IMR-90 (cell line): ENCODE measurements at places on chromosomes 16 and 17. TPM values are rescaled to one million over a fixed set of nuclear protein-coding genes. Genes with fewer than 3 reads are reported as not detected.

- no peak for DNase-seq
These were observed 155.5 kb downstream of the ZNF423 start for GRCh38 chr16:49700251-49701064.

GRCh38 chr16:82331397-82331796 is 161.4 kb upstream of the MPHOSPH6 start:
- DNase-seq, result no peak

- no peak for DNase-seq
These were observed 1469.3 kb downstream of the CDH8 start for GRCh38 chr16:60566901-60567300.

DNA sequence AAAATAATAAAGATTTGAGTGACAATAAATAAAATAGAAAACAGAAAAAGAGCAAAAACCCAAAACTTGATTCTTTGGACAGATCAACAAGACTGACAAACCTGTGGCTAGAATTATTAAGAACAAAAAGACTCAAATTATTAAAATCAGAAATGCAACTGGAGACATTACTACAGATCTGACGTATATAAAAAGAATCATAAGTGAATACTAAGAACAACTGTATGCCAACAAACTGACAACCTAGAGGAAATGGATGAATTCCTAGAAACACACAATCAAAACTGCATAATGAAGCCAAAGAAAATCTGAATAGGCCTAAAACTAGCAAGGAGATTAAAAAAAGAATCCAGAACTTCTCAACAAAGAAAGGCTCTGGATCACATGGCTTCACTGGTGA is 47.4 kb downstream of the NETO2 start:
- DNase-seq, result no peak

GRCh38 chr17:35878361-35878760 is 1.8 kb downstream of the CCL5 start:
- DNase-seq, result no peak

- DNase-seq, result no peak
These were observed 9.7 kb downstream of the SPNS3 start for GRCh38 chr17:4443476-4443875.

DNA sequence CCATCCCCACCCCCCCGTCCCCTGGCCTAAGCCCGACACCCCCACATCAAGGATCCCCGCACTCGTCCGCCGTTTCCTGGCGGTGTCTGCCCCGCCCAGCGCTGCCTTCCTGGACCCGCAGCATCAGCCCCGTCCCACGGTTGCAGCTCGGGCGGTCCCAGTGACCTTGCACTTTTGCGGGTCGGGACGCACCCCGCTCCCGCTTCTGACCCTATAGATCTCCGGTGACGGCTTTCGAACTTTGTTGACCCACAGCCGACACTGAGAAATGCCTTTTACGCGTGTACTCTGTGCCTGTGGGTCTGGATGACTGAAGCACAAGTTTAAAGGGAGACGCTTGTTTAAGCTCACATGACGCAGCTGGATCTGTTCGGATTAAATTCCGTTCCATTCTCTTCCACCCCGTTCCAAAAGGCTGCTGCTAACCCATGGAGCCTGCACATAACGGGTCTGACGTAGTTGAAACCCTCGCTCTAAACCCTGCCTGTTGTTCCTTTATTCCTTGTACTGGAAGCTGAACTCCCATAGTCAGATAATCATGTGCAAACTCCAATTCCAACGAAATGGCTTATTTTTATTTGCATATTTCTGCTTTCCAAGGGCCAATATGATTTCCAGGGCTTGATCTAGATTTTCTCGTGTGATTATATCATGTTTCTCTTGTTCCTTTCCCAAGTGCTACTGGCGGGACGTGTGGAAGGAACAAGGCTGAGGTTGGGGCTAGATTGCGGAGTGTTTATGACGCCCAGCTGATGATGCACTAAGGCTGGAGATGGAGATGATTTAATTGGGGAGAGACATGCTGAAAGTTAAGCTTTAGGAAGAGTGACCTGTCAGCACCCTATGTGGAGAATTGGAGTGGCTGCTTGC is 834 bp downstream of the FLYWCH1 start:
- DNase-seq, result peak; percentile 73

- DNase-seq, result peak; percentile 55
These were observed 5.9 kb downstream of the KDM6B start for GRCh38 chr17:7839876-7840261.

- DNase-seq, result no peak
These were observed 12.7 kb downstream of the SLC35B1 start for GRCh38 chr17:49694847-49695697.

DNA sequence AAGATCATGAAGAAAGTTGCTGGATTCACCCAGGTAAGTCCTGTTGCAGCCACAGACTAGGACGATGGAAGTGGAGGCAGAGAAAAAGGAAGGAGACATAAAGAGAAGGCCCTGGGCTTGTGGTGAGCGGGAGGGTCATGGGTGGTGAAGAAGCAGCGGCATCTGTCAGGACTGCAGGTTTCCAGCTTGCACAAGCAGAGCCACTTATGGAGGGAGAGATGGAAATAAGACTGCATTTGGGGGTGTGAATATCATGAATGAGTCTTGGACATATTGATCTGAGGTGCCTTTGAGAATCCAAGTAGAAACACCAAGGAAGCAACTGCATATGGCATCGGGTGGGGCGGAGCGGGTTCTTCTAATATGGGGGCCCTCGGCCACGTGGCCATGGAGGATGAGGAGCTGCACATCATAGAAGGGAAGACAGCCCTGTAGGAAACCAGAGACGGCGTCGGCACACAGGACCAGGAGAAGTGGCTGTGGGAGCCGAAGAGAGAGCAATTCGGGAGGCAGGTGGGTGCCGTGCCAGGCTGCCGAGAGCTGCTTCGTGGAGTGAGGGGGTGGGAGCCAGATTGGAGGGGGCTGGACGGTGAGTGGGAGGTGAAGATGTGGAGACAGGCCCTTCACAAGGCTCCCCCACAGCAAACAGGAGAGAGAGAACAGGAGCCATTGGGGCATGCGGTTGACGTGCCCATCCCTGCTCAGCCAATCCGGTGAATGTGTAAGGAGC is 243.5 kb downstream of the GSG1L start:
- no peak for DNase-seq

Gene MRM1
- polyA plus RNA-seq, result 4.3 and 5.3 TPM in 2 replicates

Gene PHOSPHO1
- 0.48 and 0.56 TPM in 2 replicates for polyA plus RNA-seq

Gene SLX4
- polyA plus RNA-seq, result 2.8 and 3.1 TPM in 2 replicates

Gene CHCT1
- polyA plus RNA-seq, result not detected in 2 replicates

- no peak for DNase-seq
These were observed 30.1 kb downstream of the VPS35 start for GRCh38 chr16:46658925-46659324.

- no peak for DNase-seq
These were observed 23.0 kb upstream of the PLCG2 start for GRCh38 chr16:81755915-81756614.

Gene CCL16
- not detected in 2 replicates for polyA plus RNA-seq

Gene SPECC1
- polyA plus RNA-seq, result 15.4 and 16.9 TPM in 2 replicates
